ENCODE measurements at places on chromosomes 16 and 17.
A peak's percentile ranks its signal among the peaks of the same experiment; 100 is the strongest.

DNA sequence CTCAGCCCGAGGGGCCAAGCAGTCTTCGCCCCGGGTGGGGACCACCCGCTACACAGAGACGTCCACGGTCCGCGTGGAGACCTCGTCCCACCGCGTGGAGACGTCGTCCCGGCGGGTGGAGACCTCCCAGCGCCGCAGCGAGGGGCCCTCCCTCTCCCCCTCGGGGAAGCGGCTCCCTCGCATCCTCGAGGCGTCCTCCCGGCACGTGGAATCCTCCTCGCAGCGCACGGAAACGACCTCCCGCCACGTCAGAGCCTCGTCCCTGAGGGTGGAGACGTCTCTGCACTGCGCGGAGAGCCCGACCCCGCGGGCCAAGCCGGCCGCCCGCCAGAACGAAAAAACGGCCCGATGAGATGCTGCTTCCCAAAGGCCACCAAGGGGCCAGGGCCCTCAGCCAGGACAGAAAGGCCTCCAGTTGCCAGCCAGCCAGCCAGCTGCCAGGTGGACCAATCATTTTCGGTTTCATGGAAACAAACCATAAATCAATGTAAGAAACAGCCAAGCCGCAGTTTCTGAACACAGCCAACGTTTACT is 424 bp downstream of the C17orf100 start:
- peak; percentile 34 for DNase-seq

- DNase-seq = no peak
Observed at GRCh38 chr17:19370493-19370960, 7.8 kb upstream of the MAPK7 start.

- peak; percentile 57 for DNase-seq
Observed at GRCh38 chr17:2238432-2239169, 65.0 kb downstream of the SMG6 start.

- no peak for DNase-seq
Observed at GRCh38 chr16:57305159-57305811, 20.8 kb upstream of the PLLP start.

- DNase-seq = peak; percentile 75
Observed at GRCh38 chr17:56819431-56820145, 14.1 kb downstream of the C17orf67 start.

DNA sequence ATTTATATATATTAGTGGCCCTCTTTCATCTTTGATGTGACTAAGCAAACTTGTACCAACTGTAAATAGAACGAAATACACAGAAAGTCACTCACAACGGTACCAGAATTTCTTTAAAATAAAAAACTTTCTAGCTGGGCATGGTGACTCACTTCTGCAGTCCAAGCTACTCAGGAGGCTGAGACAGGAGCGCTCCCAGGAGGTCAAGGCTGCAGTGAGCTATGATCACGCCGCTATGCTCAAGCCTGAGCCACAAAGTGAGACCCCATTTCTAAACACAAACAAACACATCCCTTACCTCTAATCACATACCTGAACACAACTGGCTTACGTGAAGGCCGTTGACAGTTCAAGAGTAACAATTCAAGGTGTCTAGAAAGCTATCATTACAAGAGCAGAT is 29.7 kb downstream of the STAT5B start:
- DNase-seq = peak; percentile 76

GRCh38 chr17:49130891-49131290 is 1.7 kb upstream of the B4GALNT2 start:
- peak; percentile 26 for DNase-seq

GRCh38 chr17:50424996-50425681 is 879 bp upstream of the ACSF2 start:
- no peak for DNase-seq

DNA sequence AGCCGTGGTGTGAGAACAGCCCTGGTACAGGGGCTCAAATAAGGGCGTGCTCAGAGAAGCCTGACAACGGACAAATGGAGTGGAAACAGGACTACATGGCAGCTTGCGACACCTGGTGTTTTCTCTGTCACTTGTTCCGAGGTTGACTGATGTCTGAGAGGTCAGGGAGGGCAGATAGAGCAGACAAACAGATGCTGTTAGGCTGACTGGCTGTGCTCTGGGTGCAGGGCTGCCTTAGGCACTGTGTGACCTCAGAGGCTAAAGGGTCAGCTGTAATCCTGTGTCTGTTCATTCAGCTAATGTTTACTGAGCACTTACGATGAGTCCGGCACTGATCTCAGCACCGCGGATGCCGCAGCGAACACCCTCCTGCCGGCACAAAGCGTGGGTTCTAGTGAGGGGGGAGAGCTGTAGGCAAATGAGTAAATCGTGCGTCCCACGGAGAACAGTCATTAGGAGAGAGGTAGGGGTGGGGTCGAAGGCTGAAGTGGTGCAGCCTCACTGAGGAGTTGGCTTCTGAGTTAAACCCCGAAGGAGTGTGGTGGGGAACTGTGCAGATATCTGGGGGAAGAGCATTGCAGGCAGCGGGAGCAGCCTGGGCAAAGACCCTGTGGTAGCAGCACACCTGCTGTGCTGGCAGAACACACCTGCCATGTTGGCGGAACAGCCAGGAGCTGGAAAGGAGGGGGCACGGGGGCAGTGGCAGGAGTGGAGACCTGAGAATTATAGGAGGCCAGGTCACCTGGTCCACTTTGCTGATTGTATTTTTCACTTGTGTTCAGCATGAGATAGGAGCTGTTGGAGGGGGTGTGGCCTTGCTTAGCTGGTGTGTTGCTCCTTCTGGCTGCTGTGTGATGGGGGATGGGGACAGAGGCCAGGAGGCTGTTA is 35.0 kb downstream of the GPT2 start:
- DNase-seq = no peak

DNA sequence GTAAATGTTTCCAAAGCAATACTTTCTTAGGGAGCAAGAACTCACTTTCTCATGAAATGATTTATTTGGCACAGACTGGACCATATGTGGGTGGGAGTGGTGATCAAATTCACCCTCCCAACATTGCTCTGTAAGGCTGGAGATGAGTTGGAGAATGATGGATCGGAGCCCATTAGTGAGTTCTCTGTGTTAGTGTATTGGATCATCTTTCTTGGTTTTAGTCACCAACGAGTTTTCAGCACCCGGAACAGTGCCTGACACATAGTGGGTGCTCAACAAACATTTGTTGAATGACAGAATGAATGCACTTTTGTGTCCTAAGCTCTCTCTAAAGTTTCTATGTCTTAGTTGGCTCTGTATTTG is 104.5 kb upstream of the FAM20A start:
- no peak for DNase-seq

GRCh38 chr16:24977678-24978075 is 37.5 kb downstream of the ARHGAP17 start:
- DNase-seq = peak; percentile 86

DNA sequence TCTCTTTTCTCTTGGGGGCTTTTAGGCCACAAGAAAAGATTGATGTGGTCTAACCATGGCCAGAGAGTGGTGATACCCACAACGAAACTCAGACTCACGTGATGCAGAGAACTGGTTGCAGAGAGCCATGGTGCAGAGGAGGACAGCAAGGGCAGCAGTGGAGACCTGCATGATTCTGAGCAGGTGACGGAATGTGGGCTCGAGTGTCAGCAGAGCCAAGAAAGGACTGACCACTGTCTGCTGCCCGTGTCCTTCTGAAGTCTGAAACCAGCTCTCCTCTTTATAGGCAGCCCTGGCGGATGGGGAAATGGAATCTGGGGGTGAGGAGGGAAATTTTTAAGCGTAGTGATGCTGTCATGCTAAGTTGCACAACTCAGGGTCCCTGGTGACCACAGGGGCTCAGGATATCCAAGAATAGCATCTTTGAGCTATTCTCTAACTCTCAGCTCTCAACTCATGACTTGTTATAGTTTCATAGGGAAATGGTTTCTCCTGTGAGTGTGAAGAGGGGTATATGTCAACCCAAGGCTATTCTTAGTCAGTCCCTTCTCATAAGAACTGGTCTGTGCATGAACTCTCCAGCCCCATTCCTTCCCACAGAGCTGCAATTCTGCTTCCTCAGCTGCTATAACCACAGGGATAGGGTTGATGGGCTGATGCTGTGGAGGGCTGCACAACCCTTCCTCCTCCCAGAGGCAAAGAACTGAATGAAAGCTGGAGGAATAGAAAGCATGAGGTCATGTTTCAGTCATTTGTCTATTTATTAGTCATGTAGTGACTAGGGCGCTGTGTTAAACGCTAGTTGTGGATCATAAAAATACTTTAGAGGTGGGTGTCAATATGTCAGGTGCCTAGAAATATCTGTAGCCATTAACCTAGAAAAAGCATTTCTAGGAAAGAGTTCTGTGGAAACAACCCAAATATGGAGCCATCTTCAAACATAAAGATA is at the start of gene CCL3:
TSS of gene CCL3 (minus strand) at position 256 of the 949 bp plus-strand sequence. CDS start at position 171, 85 bp downstream.
- no peak for DNase-seq

DNA sequence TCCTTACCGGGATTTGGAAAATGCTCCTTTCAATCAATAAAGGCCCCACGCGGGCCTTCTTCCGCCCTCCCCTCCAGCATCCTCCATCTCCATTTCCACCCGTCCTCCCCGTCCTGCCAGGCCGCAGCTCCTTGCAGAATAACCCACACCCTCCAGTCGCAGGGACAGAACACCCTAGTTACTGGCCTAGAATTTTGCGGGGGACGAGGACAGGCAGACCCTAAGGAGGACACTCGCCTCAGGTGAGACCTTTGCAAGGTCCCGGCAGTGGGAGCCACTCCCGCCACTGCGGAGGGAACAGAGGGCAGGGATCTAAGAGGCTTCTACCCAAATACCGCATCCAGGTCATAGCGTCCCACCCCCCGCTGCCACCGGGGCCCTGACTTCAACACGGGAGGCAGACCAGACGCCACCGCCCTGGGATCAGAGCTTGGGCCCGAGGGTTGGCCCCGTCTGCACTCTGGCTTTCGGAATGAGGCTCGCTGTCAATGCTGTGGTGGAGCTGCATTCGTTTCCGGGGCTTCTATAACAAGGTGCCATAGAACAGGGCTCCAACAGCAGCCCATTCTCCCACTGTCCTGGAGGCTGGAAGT is 26.8 kb downstream of the SLC25A10 start:
- no peak for DNase-seq

DNA sequence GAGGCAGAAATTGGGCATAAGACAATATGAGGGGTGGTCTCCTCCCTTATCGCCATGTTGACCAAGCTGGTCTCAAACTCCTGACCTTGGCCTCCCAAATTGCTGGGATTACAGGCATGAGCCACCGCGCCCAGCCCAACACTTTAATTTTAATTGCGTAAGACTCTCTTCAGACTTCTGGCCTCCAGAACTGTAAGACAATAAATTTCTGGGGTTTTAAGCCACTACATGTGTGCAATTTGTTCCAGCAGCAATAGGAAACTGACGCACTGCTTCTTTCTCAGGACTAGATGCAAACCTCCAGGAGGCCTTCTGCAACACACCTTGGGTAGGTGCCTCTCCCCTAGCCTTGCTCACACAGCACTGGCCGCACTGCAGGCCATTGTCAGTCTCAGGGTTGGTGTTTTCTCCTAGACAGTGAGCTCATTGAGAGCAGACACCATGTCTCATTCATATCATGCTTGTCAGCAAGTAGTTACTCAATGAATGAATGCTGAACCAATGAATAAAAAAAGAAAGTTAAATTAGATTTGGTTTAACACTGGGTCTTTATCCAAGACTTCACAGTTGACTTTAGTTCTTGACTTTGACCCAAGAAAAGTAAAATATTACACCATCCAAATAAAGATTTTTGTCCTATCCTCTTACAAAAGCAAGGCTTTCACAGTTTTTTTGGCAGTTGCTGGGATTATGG is 5.5 kb upstream of the ACSF2 start:
- peak; percentile 22 for DNase-seq

DNA sequence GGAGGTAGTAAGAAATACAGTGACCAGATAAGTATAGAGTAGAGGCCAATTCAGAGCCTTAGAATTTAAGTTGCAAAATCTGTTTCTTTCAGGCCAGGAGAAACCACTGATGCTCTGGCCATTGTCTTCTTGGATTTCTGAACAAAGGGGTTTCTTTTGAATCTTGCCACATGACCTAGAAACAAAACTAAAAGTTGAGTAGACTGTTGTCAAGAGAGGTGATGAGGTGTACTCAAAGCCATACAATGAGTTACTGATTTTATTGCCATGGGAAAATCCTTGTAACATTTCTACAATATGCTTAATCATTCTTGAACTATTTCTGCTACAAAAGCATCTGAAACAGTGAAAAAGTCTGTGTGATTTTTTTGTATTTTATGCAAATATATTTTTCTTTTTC is 881.3 kb downstream of the CDH11 start:
- no peak for DNase-seq

DNA sequence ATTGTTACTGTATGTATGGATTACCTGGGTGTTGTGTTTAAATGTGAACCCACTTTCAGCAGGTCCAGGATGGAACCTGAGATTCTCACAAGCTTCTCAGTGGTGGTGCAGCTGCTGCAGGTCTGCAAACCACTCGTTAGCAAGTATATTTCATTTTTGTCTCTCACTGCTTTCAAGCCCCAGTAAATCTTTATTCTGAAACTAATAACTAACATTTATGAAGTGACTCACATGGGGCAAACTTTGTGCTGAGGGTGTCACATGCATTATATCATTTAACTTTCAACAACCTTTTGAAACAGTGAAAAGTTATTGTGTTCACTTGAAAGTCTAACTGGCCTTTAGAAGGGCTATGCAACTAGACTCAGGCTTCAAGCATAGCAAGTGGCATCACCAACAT is 98.9 kb upstream of the DYNLRB2 start:
- no peak for DNase-seq

GRCh38 chr17:40614431-40615067 is 33.1 kb downstream of the SMARCE1 start:
- no peak for DNase-seq

- no peak for DNase-seq
Observed at GRCh38 chr16:24753437-24753836, 24.0 kb downstream of the TNRC6A start.

GRCh38 chr16:23134274-23134673 is 15.0 kb downstream of the USP31 start:
- peak; percentile 67 for DNase-seq

DNA sequence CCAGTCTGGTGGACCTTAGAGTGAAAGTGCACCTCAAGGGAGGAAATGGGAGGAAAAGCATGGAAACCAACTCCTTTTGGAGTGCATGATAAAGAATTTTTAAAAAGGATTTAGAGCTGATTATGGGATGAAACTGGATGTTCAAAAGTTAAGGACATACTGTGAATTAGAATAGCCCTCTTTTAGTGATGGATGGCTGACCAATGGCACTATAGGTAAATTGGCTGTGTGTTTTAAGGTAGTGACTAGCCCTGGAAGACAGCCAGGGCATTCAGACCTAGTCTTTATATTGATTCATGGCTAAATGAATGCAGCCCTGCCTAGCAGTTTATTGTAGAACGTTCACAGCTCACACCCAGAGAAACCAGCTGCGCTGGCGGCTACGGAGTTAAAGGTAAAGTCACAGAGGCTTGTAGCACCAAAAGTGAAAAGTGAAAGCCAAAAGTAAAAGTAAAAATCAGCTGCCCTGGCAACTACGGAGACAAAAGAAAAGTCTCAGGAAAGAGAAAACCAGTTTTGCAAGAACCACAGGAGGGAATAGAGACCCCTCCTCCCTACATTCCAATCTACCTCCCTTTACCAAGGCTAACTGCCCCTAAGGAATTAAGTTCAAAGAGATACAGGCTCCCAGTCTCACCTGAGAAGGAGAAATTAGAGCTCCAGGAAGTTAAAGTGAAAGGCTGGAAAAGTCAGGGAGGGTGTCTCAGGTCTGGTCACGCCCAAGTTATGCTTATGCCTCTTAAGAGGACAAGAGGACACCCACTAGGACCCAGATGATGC is 21.8 kb downstream of the ACSM1 start:
- peak; percentile 12 for DNase-seq

- DNase-seq = peak; percentile 62
Observed at GRCh38 chr16:67091906-67092566, 17.7 kb upstream of the PHAF1 start.
